BJ (cell line): ENCODE measurements at places on chromosomes 11 and 22. TPM values are rescaled to one million over a fixed set of nuclear protein-coding genes. Genes with fewer than 3 reads are reported as not detected.

Gene CNGA4
- polyA plus RNA-seq, result 0.11 TPM in 1 of 2 replicates, not detected in the other

Gene CNTF
- 0.15 and 0.63 TPM in 2 replicates for polyA plus RNA-seq

Gene VPREB1
- polyA plus RNA-seq, result not detected in 2 replicates

Gene EI24
- 72.1 and 114 TPM in 2 replicates for polyA plus RNA-seq

Gene POU2AF3
- polyA plus RNA-seq, result not detected in 2 replicates

Gene KLHL35
- polyA plus RNA-seq, result 1.7 and 3.1 TPM in 2 replicates

Gene OR51I2
- polyA plus RNA-seq, result not detected in 2 replicates

Gene SLC35F2
- polyA plus RNA-seq, result 0.82 and 1.0 TPM in 2 replicates

Gene HTR3A
- not detected in 2 replicates for polyA plus RNA-seq

Gene NCF4
- polyA plus RNA-seq, result not detected in 2 replicates

Gene CSNK2A3
- 0.91 and 1.3 TPM in 2 replicates for polyA plus RNA-seq

Gene NLRP10
- polyA plus RNA-seq, result 3.9 and 5.1 TPM in 2 replicates

Gene MYO18B
- not detected in 2 replicates for polyA plus RNA-seq

Gene BAIAP2L2
- 1.2 and 1.3 TPM in 2 replicates for polyA plus RNA-seq

Gene OR52I2
- not detected in 2 replicates for polyA plus RNA-seq

Gene XKR3
- polyA plus RNA-seq, result not detected in 2 replicates

Gene BEST1
- polyA plus RNA-seq, result 5.1 and 6.4 TPM in 2 replicates

Gene UVRAG
- 8.2 and 10.7 TPM in 2 replicates for polyA plus RNA-seq

Gene C1QTNF6
- polyA plus RNA-seq, result 11.8 and 19.3 TPM in 2 replicates

Gene CARNS1
- 0.07 and 0.12 TPM in 2 replicates for polyA plus RNA-seq

Gene MS4A15
- not detected in 2 replicates for polyA plus RNA-seq

Gene NXPE2
- 0.04 and 0.06 TPM in 2 replicates for polyA plus RNA-seq

Gene OR5A1
- not detected in 2 replicates for polyA plus RNA-seq

Gene AMBRA1
- polyA plus RNA-seq, result 9.9 and 12.8 TPM in 2 replicates

Gene CTTN
- 166 and 169 TPM in 2 replicates for polyA plus RNA-seq

Gene TRIM34
- 6.6 and 11.0 TPM in 2 replicates for polyA plus RNA-seq

Gene RASL10A
- polyA plus RNA-seq, result 0.16 TPM in 1 of 2 replicates, not detected in the other

Gene OR5B12
- polyA plus RNA-seq, result not detected in 2 replicates

Gene ZP1
- polyA plus RNA-seq, result 0.36 and 0.67 TPM in 2 replicates

Gene C1QTNF4
- 0.04 and 0.05 TPM in 2 replicates for polyA plus RNA-seq

Gene DTX4
- polyA plus RNA-seq, result 0.98 and 1.2 TPM in 2 replicates

Gene ZNF215
- 3.4 and 5.6 TPM in 2 replicates for polyA plus RNA-seq

Gene OR8G1
- not detected in 2 replicates for polyA plus RNA-seq

Gene FUT4
- 1.9 and 2.3 TPM in 2 replicates for polyA plus RNA-seq

Gene SCT
- polyA plus RNA-seq, result not detected in 2 replicates

Gene RAG1
- 0.10 and 0.22 TPM in 2 replicates for polyA plus RNA-seq

Gene ADAMTS15
- 2.7 and 5.6 TPM in 2 replicates for polyA plus RNA-seq

Gene CASP5
- not detected in 2 replicates for polyA plus RNA-seq

Gene OR8U1
- not detected in 2 replicates for polyA plus RNA-seq

Gene CHEK2
- 9.4 and 15.9 TPM in 2 replicates for polyA plus RNA-seq

Gene GGA1
- 22.5 and 34.6 TPM in 2 replicates for polyA plus RNA-seq

Gene KCNJ11
- not detected in 2 replicates for polyA plus RNA-seq
